Heart right ventricle (tissue), 16 donors: ENCODE measurements at places on chromosomes 1 and 21. TPM values are rescaled to one million over a fixed set of nuclear protein-coding genes. Genes with fewer than 3 reads are reported as not detected.

DNA sequence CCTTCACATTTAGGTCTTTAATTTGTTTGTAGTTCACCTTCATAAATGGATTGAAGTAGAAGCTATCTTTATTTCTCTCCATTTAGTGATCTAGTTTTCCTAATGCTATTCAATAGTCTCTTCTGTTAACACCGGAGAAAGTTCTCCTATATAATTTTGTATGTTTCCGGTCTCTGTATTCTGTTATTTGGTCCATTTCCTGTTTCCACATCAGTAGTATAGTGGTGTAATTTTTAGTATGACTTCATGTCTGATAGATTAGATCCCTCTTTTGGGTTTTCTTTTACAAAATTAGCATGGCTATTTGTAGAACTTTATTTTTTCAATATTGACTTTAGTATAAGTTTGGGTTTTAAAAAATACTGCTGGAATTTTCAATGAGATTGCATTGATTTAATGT, 41.6 kb upstream of the PKP1 start:
- no peak for DNase-seq

- DNase-seq: no peak
Measured at GRCh38 chr1:100045206-100045605, 75.4 kb downstream of the SLC35A3 start.

DNA sequence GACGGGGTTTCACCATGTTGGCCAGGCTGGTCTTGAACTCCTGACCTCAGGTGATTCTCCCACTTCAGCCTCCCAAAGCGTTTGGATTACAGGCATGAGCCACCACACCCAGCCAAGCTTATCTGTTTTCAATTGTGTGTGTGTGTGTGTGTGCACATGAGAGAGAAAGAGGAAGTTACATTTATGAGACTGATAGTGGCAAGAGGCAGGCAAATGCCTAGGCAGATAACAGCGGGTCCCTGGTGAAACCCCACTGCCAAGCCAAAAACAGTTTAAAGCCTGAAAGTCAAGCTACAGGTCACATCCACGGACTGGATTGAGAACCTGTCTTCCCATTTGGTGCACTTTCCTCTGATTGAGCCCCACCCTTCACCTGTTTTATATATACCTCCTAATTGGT, 35.1 kb upstream of the IFNGR2 start:
- DNase-seq: no peak

- no peak for DNase-seq
Measured at GRCh38 chr1:151072224-151072623, 1.7 kb downstream of the GABPB2 start.

TCEANC2 gene
- 3.9 TPM for total RNA-seq

DNA sequence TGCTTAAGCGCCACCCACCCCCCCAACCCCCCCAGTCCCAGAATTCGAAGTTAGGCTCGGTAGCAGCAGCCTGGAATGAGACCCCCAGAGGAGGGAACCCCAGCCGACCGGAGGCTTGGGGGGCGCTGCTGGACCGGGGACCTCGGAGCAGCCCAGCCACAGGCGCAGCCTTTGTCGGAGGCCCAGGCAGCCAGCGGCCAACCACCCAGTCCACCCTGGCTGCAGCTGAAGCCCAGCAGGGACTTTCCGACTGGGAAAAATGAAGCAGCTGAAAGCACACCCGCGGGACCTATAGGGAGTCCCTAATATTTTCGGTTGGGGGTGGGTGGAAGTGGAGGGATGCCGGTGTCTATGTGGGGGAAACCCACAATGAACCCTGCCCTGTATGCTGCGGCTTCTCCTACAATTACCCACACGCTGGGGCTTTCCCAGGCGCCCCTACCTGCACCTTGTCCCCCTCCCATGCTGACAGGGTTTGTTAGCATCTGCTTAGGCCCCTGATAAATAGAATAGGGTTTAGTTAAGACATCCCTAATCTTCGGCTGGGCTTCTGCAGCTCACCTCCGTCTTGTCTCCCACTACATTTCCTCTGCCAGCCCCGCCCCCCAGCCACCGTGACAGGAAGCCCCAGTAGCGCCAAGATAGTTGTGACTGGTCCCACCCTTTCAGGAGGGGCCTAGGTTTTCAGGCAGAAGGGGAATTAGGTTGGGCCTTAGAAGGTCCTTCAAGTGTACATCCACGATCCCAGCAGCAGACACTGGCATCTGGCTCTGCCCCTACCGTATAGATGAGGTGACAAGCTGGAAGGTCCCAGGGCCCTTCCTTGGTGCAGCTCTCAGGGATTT, 838 bp downstream of the CCDC28B start:
- peak; percentile 70 for DNase-seq

TNFRSF9 gene
- total RNA-seq: not detected

INSRR gene
- total RNA-seq: 0.05 TPM

GRCh38 chr1:210447456-210448057, 118.9 kb downstream of the HHAT start:
- no peak for DNase-seq

TNNT2 gene
- total RNA-seq: 10,183 TPM

DNA sequence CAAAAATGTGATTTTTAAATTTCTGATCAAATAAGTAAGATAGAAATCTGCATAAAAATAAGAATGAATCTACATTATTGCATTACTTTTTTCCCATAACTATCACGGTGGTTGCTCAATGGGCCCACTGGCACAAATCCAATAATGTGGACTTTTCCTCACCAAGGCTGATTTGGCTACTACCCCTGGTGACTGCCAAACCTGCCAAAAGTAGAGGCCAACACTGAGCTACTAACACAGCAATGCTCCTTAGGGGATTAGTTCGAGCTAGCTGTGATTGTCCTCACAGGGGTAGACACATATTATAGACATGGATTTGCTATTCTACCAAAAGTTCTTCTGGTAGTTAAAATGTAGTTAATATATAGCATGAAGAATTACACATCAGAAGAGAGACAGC, 107.7 kb upstream of the ZNHIT6 start:
- DNase-seq: no peak

GRCh38 chr1:81129366-81129765, 671.4 kb upstream of the ADGRL2 start:
- no peak for DNase-seq

DNA sequence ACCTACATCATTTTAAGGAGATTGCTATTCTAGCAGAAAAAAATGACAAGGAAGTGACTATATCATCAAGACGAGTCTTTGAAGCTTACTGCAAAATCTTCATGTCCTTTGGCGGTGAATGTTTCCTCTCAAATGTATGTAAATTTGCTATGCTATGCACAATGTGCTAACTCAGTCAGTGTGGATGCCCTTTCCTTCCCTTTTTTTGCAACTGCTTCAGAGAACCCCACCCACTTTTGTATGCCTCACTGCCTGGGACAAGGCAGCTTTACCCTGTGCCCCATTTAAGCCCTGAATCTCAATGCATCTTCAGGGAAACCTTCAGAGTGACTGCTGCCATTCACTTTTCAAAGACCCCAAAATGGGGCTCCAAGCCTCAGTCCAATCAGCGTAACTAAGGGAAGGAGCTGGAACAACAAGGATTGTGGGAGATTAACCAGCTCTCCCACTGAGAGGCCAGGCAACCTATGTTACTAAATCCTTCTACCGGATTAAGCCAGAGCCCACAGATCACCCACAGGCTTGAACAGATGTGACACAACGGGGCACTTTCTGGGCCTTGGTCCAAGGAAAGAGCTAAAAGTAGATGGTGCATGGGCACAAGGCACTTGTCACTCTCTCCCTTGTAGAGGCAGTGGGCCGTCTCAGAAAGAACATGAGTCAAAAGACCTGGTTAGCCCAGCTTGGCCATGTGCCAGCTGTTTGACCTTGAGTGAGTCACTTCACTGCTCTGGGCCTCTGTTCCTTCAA, 154.4 kb downstream of the PLPP3 start:
- DNase-seq: peak; percentile 64
